T-helper 17 cell (primary cell): ENCODE measurements at places on chromosomes 16 and 17.

DNA sequence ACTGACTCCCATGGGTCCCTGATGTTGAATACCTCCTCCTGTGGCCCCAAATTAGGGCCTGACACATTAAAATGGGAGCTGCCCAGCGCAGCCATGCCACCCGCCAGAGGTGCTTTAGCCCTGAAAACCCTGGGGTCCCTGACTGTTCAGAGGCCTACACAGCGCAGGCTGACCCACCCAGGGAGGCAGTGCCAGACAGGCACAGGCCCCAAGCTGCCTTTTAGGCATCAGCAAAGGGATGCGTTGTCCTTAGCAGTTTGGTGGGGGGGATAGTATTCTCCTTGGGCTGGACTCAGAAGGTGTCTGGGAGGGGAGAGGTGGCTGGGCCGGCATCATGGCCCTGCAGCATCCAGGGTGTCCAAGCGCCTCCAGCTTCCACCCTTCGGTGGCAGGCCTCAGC is 1.4 kb downstream of the RAPGEFL1 start:
- no peak for DNase-seq

GRCh38 chr16:13042291-13042685 is 140.9 kb downstream of the SHISA9 start:
- DNase-seq: no peak

GRCh38 chr16:7362231-7362630 is 29.6 kb downstream of the RBFOX1 start:
- DNase-seq: no peak

DNA sequence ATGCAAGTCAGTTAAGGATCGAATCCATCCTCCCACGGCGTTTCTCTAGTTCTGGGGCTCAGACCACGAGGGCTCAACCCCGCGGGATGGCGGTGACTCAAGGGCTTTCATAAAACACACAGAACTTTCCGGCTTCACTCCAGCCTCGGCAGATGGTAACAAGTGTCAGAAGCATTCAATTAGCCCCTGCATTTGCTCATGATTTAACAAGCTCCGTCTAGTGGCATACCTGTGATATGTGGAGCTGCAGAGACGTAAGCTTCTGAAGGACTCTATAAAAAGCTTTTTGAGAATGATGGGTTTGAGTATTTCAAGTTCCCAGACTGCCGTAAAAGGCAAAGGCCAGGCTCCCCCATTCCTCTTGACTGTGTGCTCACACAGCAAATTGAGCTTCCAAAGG is 91.3 kb upstream of the SEC14L1 start:
- DNase-seq: no peak

- no peak for DNase-seq
Observed at GRCh38 chr17:17540278-17540906, 44.2 kb upstream of the RASD1 start.

- DNase-seq: no peak
Observed at GRCh38 chr17:50686494-50687199, 21.1 kb downstream of the ANKRD40 start.
